ENCODE measurements at places on chromosomes 16 and 17. TPM values are rescaled to one million over a fixed set of nuclear protein-coding genes. Genes with fewer than 3 reads are reported as not detected.

RASL10B gene
- 0.09 TPM for total RNA-seq

CIITA gene
- total RNA-seq = not detected

KRTAP17-1 gene
- not detected for total RNA-seq

MPO gene
- total RNA-seq = not detected

ABCA3 gene
- total RNA-seq = 4.6 TPM

OR4D2 gene
- not detected for total RNA-seq

CCL8 gene
- not detected for total RNA-seq

SEC14L5 gene
- total RNA-seq = not detected

KRT15 gene
- 83.4 TPM for total RNA-seq

TNP2 gene
- total RNA-seq = not detected

SP6 gene
- 1.2 TPM for total RNA-seq

AGRP gene
- total RNA-seq = not detected

PDXDC1 gene
- total RNA-seq = 97.1 TPM

RHBDF1 gene
- 30.0 TPM for total RNA-seq

GALR2 gene
- total RNA-seq = not detected

KRTAP2-1 gene
- total RNA-seq = not detected

TNK1 gene
- total RNA-seq = 6.4 TPM

WSB1 gene
- 145 TPM for total RNA-seq

PLCG2 gene
- 5.2 TPM for total RNA-seq

PIMREG gene
- total RNA-seq = 21.7 TPM

DPEP3 gene
- total RNA-seq = not detected

NXPH3 gene
- total RNA-seq = not detected

KRT40 gene
- not detected for total RNA-seq

SPATA22 gene
- total RNA-seq = not detected

ITGB4 gene
- 727 TPM for total RNA-seq

Data from MCF 10A (cell line).